Fibroblast of villous mesenchyme (primary cell): ENCODE measurements at places on chromosomes 13 and 19. TPM values are rescaled to one million over a fixed set of nuclear protein-coding genes. Genes with fewer than 3 reads are reported as not detected.
A peak's percentile ranks its signal among the peaks of the same experiment; 100 is the strongest.

DNA sequence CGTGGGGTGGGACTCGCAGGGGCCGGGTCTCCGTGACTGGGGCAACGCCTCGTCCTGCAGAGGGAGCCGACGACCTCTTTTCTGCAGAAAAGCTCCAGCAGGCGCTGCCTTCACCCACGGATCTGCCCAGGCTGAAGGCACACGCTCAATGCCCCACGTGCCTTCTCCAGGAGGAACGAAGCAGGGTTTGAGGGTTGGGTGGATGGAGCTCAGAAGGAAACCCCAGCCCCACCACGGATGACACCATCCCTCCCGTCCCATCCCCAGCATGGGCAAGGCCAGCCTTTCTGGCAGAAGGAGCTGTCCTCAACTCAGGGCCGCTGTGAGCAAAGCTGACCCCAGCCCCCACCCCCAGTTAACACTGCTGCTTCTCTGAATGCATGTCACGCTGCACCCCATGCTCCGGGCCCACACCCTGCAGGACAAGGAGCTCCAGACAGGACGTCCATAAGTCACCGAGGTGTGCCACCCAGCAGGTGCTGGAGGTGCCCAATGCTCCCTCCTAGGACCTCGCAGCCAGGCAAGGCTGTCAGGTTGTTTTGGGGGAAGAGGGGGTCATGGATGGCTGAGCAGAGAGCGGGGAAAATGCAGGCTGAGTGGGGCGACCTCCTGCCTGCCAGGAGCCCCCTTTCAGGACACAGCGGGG lies 7.4 kb downstream of the C19orf25 start:
- no peak for DNase-seq

Gene PABPC3
- under 0.01 TPM in 2 replicates for total RNA-seq

DNA sequence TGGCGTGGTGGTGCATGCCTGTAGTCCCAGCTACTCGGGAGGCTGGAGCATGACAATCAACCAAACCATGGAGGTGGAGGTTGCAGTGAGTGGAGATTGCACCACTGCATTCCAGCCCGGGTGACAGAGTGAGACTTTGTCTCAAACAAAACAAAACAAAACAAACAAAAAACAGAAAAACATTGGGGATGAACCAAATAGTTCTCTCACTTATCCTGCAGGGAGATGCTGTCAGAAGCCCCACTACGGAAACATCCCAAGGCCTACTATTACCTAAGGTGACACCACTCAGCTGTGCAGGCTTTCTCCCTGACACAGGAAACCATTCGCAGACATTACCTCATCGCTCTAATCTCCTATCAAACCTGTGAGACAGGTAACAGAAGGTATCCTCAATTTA lies 113.5 kb downstream of the FOXO1 start:
- no peak for DNase-seq

DNA sequence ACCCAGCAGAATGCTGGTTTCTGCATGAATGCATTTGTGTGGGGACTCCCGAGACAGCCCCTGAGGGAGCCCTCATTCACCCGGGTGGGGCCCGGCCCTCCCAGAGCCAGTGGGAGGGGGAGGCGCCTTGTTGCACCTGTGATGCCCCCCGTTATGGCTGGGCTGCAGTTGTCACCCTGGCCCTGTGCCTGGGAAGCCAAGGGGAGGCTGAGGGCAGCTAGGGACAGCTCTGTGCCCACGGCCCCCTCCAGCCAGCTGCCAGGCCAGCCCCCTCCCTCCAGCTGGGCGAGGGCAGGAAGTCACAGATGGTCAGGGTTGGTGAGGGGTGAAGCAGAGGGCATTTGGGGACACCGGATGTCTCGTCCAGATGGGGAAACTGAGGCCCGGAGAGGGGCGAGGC lies 26.1 kb downstream of the NFIC start:
- no peak for DNase-seq

Gene CCDC8
- 8.6 and 12.9 TPM in 2 replicates for total RNA-seq

DNA sequence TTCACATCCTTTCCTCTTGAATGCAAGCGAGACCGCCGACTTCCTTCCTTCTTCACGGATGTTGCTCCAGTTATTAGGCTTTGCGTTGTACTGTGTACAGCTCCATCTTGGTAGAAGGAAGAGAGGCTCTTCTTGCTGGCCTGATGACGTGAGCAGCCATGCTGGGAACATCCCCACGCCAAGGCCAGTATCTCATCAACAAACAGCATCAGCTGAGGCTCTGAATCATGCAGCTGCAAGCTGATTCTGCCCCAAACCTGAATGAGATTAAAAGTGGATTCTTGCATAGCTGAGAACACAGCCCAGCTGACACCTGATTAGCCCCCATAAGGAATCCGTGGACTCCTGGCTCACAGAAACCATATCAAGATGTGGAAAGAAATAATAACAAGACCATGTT lies 809.6 kb downstream of the EFNB2 start:
- no peak for DNase-seq

DNA sequence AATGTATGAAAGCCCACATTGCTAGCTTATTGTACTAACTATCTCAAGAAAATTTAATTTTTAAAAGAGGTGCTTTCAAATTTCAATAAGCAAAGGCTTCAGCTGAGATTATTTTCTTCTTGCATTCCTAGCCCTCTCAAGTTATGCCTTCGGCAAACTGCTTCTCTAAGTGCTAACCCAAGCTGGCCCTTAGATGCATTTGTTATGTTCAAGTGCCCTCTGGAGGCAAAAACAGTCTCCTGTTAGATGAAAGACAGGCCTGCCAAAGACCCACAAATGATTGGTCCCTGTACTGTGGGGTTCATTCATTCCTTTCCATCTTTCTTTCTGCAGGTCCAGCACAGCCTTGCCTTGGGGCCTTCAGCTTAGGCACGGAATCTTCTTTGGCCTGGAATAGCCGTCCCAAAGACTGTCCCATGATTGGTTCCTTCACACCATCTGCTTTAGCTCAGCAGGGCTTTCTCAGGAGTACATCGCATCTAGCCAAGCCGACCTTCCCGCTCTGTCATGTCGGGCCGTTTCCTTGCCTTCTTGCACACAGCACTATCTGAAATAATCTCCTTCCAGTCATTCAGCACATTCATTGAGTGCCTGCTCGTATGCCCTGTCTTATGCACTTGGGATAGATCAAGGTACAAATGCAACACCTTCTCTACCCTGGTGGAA lies 26.4 kb upstream of the TPTE2 start:
- peak; percentile 69 for DNase-seq

Gene C2CD4C
- not detected in 2 replicates for total RNA-seq

Gene KLK6
- not detected in 2 replicates for total RNA-seq
